ENCODE measurements at places on chromosomes 5 and 9.

- no peaks in the 10 kb centered on the region for H3K36me3 ChIP-seq
- H3K27me3 ChIP-seq = peaks cover 13% of the 10 kb centered on the region
- H3K4me1 ChIP-seq = no peaks in the 10 kb centered on the region
- no peak for DNase-seq
- no peak overlapping the region for H3K4me3 ChIP-seq
- H3K27ac ChIP-seq = no peak overlapping the region
Measured at GRCh38 chr5:62773460-62773859, 194.8 kb downstream of the LRRC70 start.

GRCh38 chr9:16532681-16533450, 337.6 kb downstream of the BNC2 start:
- H3K27me3 ChIP-seq = no peaks in the 10 kb centered on the region
- DNase-seq = no peak
- no peaks in the 10 kb centered on the region for H3K4me1 ChIP-seq
- H3K27ac ChIP-seq = no peak overlapping the region
- H3K4me3 ChIP-seq = no peak overlapping the region

DNA sequence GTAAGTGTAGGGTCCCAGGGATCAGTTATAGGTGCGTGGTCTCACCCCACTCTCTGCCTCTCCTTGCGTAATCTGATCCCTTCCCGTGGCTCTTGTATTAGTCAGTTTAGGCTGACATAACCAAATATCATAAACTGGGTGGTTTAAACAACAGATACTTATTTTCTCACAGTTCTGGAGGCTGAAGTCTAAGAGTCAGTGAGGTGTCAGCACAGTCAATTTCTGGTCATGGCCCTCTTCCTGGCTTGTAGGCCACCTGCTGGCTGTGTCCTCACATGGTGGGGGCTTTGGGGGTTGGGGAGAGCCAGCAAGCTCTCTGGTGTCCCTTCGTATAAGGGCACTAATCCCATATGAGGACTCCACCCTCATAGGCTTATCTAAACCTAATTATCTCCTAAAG, 32.3 kb downstream of the CARTPT start:
- H3K27me3 ChIP-seq = no peaks in the 10 kb centered on the region
- no peak for DNase-seq
- H3K36me3 ChIP-seq = no peaks in the 10 kb centered on the region
- no peaks in the 10 kb centered on the region for H3K4me1 ChIP-seq
- H3K27ac ChIP-seq = no peak overlapping the region

DNA sequence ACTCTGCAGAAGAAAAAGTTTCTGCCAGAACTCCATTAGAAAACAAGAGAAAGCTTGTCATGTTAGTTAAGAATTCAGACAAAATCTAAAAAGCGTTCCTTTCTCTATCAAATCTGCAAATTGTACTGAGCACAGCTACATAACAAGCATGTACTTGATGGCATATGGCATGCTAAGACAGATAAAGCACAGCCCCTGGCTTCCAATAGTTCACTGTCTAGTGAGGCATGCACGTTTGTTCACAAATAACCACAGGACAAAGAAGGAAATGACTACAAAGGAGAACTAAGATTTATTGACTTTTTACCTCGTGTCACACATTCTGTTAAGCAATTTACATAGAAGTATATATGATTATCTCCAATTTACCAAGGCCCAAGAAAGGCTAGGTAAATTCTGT, 518.2 kb upstream of the TLE4 start:
- H3K27me3 ChIP-seq = no peaks in the 10 kb centered on the region
- DNase-seq = no peak
- H3K4me3 ChIP-seq = no peak overlapping the region
- H3K4me1 ChIP-seq = no peaks in the 10 kb centered on the region
- no peaks in the 10 kb centered on the region for H3K36me3 ChIP-seq

DNA sequence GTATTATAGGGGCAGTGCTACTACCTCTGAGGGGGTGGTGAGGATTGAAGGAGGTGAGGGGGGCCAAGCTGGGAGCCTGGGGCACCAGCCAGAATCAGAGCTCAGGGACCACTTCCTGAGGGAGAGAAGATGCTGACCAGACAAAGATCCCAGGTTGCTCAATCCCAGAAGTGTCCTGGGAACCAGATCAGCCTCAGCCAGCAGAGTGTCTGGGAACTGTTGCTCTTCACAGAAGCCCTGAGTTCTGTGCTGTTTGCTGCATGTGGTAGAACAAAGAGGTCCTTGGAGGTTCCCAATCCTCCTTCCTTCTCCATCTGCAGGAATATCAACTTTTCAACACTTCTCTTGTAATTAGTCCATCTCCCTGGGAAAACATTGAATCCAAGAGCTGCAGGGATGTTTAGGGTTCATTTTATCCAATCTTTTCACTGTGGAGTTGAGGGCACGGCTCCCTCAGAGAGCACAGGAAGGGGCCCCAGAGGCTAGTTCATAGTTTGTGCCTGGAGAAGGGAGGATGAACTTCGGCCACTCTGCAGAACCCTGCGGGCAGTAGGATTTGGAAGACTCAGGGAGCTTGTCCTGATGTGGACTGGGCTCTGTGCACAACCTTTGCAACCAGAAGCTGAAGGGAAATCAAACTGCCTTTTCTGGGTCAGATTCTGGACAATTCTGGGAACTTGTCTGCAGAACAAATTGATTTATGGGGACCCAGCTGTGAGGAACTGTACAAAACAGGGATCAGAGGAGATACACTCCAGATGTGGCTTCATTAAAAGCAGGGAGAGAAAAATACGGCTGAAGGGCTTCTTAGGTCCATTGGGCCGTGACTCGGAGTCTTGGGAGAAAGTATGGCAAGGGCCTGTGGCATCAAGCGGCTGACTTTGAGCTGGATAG, 57.1 kb downstream of the GALNT12 start:
- peaks cover 13% of the 10 kb centered on the region for H3K27me3 ChIP-seq
- no peak overlapping the region for H3K4me3 ChIP-seq
- no peaks in the 10 kb centered on the region for H3K36me3 ChIP-seq
- no peak for DNase-seq

DNA sequence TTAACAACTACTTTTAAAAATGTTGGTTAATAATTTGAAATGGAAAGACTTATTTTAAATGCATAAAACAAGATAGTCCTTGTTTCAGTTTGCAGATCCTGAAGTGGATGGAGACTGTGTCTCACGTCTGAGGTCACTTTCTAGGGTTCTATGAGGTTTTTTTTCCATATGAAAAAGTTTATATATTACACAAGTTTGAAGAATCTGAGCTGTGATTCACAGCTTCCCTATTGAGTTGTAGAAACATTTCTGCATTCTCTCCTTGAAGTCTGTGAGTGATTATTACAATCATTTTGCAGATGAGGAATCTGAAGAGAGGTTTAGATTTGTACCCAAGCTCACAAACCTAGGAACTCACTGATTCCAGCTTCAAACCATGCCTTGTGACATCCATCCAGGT, 442.5 kb upstream of the KLF4 start:
- no peaks in the 10 kb centered on the region for H3K27me3 ChIP-seq
- H3K36me3 ChIP-seq = no peaks in the 10 kb centered on the region
- H3K4me1 ChIP-seq = no peaks in the 10 kb centered on the region
- no peak for DNase-seq
- no peak overlapping the region for H3K27ac ChIP-seq

DNA sequence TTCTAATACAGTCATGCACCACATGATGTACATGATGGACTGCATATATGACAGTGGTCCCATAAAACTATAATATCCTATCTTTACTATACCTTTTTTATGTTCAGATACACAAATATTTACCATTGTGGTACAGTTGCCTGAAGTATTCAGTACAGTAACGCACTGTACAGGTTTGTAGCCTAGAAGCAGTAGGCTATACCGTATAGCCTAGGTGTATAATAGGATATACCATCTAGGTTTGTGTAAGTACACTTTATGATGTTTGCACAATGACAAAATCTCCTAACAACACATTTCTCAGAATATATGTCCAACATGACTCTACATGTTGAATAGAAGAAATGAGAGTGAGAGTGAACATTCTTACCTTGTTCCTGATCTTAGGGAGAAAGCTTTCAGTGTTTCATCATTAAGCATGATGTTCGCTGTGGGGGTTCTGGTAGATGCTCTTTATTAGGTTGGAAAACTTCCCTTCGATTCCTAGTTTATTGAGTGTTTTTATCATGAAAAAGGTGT, 31.8 kb downstream of the AMBP start:
- DNase-seq = no peak
- H3K36me3 ChIP-seq = no peaks in the 10 kb centered on the region
- no peak overlapping the region for H3K27ac ChIP-seq
- no peaks in the 10 kb centered on the region for H3K4me1 ChIP-seq
- peaks cover 11% of the 10 kb centered on the region for H3K27me3 ChIP-seq
- no peak overlapping the region for H3K4me3 ChIP-seq

DNA sequence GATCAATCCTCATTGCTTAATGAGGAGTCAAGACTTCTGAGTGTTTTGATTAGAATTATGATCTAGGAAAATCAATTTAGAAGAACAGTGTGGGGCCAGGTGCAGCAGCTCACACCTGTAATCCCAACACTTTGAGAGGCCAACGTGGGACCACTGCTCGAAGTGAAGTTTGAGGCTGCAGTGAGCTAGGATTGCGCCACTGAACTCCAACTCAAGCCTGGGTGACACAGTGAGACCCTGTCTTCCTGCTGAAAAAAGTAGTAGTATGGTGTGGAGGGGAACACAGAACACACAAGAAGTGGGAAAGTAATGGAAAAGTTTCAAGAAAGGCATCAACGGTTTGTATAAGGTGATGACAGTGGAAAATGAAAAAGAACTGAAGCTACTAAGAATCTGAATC, 9.1 kb downstream of the FNIP1 start:
- no peak overlapping the region for H3K4me3 ChIP-seq
- peaks cover 28% of the 10 kb centered on the region for H3K36me3 ChIP-seq
- DNase-seq = no peak
- no peaks in the 10 kb centered on the region for H3K27me3 ChIP-seq
- no peak overlapping the region for H3K27ac ChIP-seq

GRCh38 chr9:107355394-107355793, 72.3 kb downstream of the RAD23B start:
- no peak for DNase-seq
- no peaks in the 10 kb centered on the region for H3K4me1 ChIP-seq
- H3K36me3 ChIP-seq = no peaks in the 10 kb centered on the region
- H3K27ac ChIP-seq = no peak overlapping the region

DNA sequence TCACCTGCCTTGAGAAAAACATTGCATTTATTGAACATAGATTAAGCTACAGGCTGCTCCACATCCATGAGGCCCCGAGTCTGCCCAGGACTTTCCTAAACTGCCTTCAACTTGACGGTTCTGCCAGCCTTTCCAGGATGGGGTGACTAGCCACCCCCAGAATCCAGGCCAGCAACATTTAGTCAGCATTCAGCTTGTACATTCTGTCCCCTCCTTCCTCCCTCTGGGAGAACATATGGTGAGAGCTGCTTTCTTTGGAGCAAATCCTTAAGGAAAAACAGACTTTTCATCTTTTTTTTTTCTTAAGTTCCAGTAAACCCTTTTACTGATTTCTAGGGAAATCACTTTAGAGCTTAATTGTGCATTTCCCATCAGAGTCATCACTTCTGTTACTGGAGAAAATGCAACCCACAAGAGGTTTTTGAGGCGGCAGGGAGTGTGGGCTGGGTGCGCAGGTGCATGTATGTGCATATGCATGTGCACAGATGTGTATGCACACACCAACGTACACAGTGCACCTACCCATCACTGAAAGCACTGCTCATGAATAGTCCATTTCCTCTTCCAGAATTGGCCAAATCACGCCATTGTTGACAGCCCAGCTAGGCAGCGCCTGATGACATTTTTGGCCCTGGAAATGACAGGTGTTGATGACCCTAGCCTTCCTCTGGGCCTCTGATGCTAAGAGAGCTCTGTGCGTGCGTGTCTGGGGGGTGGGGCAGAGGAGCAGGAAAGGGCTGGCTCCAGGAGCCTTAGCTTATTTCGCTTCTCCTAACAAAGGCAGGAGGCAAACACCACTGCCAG, 145.6 kb downstream of the HSD17B3 start:
- no peaks in the 10 kb centered on the region for H3K36me3 ChIP-seq
- peaks cover 17% of the 10 kb centered on the region for H3K27me3 ChIP-seq

- no peaks in the 10 kb centered on the region for H3K4me1 ChIP-seq
- no peak for DNase-seq
- no peak overlapping the region for H3K27ac ChIP-seq
- no peaks in the 10 kb centered on the region for H3K36me3 ChIP-seq
- H3K27me3 ChIP-seq = no peaks in the 10 kb centered on the region
Measured at GRCh38 chr5:116964438-116964837, 389.8 kb upstream of the SEMA6A start.

- no peak overlapping the region for H3K4me3 ChIP-seq
- no peak for DNase-seq
- peaks cover 15% of the 10 kb centered on the region for H3K36me3 ChIP-seq
- peaks cover 17% of the 10 kb centered on the region for H3K4me1 ChIP-seq
- H3K27ac ChIP-seq = no peak overlapping the region
Measured at GRCh38 chr9:113395000-113395861, 5.9 kb downstream of the ALAD start.

- no peaks in the 10 kb centered on the region for H3K27me3 ChIP-seq
- H3K4me3 ChIP-seq = peak overlapping the region; percentile 88
- H3K27ac ChIP-seq = peak overlapping the region; percentile 85
- peak; percentile 47 for DNase-seq
Measured at GRCh38 chr9:34989946-34990635, 546 bp downstream of the DNAJB5 start.

DNA sequence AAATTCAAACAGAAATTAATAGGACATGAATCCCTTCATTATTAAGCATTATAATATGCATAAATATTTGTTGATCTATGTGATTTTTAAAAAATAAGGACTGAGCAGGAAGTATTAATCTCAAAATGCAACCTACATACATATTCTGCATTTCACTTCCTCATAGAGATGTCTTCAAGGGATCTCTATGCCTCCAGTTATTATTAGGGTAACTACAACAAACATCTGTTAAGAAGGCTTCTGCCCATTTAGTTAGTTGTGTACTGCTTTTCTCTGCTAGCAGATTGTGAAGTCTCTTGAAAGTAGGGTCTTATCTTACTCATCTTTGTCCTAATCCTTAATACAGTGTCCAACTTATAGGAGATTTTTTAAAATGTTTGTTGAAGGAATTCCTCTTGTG, 414.1 kb downstream of the ACTL7B start:
- H3K27ac ChIP-seq = no peak overlapping the region
- H3K4me3 ChIP-seq = no peak overlapping the region
- H3K27me3 ChIP-seq = no peaks in the 10 kb centered on the region
- DNase-seq = no peak
- H3K4me1 ChIP-seq = no peaks in the 10 kb centered on the region
- no peaks in the 10 kb centered on the region for H3K36me3 ChIP-seq

DNA sequence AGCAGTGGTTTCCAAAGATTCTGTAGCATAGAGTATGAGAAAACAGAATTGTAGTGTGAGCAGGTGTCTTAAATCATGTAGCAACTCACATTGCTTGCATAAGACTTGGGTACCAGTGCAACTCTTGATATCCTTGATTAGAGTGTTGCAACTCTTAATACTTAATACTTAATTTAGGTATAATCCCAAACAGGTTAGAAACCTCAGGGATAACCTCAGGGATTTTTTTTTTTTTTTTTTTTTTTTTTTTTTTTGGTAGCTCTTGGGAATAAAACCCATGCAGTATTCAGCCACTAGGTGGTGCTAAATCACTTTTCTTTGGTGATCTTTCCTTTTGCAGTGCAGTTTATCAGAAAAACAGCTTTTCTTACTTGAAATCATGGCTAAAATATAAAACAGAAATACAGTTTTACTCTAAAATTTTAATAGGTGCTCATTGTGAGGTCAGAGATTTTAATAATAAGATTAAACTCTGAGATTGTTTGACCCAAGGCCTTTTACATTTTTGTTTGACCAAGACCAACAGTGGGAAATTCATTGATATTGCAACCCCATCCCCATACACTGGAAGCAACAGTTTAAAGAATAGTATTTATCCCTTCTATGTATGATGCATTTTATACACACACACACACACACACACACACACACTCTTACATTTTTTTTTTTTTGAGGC, 55.3 kb downstream of the ERAP1 start:
- DNase-seq = peak; percentile 71
- H3K36me3 ChIP-seq = peaks cover 53% of the 10 kb centered on the region
- no peaks in the 10 kb centered on the region for H3K27me3 ChIP-seq

Measured in activated CD4-positive, alpha-beta T cell treated with anti-CD3 and anti-CD28 coated beads, Interleukin-2, amount 10 ng/mL, durations not matched to agents 7 days and 5 days (primary cell).